ENCODE measurements at places on chromosomes 3 and 15.
A peak's percentile ranks its signal among the peaks of the same experiment; 100 is the strongest.

- H3K27ac ChIP-seq = no peak overlapping the region
- peaks cover 4% of the 10 kb centered on the region for H3K27me3 ChIP-seq
- DNase-seq = no peak
- no peaks in the 10 kb centered on the region for H3K36me3 ChIP-seq
Measured at GRCh38 chr3:66856533-66856932, 141.6 kb upstream of the KBTBD8 start.

GRCh38 chr3:192858849-192859585, 58.6 kb downstream of the MB21D2 start:
- H3K4me3 ChIP-seq = no peak overlapping the region
- H3K36me3 ChIP-seq = peaks cover 8% of the 10 kb centered on the region
- no peaks in the 10 kb centered on the region for H3K27me3 ChIP-seq
- peaks cover 35% of the 10 kb centered on the region for H3K4me1 ChIP-seq
- no peak for DNase-seq

DNA sequence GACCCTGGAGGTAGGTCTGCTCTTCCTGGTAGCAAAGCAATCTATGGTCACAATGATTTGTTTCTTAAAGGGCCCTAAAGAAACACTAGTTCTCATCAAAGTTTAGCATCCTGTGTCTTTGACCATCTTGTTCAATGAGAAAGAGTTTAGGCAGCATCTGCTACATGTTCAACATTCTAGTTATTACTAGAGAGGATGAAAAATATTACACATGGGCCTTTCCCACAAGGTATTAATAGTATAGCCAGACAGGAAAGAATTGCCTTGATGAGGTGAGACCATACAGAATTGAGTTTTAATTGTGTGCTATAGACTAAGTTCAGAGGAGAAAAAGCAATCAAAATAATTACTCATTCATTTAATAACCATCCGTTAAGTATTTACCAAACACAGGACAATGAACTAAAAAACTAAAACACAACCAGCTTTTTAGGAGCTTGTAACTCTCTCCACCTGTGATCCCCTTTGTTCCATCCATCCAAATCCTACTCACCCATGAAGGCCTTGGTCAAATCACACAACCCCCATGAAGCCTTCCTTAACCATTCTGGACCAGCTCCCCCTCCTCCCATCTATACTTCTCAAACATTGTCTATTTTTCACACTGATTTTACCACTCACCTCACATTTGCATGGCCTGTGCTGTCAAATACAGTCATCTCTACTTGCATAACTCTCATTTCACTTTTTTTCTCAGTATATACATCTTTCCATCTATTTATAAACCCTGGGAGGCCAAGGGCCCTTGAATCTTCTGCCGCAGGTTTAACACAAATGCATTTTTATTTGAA, 122.9 kb downstream of the RORA start:
- H3K27ac ChIP-seq = no peak overlapping the region
- DNase-seq = no peak
- H3K27me3 ChIP-seq = peaks cover 15% of the 10 kb centered on the region
- H3K4me1 ChIP-seq = no peaks in the 10 kb centered on the region

DNA sequence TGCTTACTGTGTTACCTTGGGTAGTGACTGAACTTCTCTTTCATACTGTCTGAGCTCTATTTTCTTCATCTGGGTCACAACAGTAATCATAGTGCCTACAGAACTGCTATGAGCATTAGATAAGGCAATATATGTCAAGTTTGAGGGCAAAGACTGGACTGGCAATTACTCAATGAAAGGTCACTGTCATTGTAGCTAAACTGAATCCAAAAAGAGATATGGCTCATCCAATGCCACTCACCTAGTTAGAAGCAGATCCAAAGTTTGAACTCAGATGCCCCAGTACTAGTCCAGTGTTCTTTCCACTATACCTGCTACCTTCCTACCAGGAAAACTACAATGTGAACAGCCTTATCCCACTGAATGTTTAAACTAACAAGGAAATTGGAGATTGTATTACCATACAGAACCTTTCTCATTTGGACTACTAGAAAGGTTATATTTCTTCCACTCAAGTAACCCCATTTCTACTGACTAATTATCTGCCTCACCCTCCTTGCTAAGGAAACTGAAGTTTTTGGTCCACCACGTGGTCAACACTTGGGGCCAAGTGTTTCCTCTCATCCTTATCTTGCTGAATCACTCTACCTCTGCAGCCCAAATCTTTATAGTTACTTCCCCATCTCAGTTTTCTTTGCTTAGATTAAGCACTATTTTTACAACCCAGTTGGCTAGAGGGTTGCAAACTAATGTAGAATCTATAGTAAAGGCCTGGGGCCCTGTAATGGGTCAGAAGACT, 202.3 kb upstream of the LPP start:
- peaks cover 40% of the 10 kb centered on the region for H3K4me1 ChIP-seq
- H3K36me3 ChIP-seq = peaks cover 2% of the 10 kb centered on the region
- no peak overlapping the region for H3K4me3 ChIP-seq
- H3K27ac ChIP-seq = peak overlapping the region; percentile 14

- H3K27ac ChIP-seq = no peak overlapping the region
Measured at GRCh38 chr15:69224383-69224782, 63.9 kb downstream of the GLCE start.

DNA sequence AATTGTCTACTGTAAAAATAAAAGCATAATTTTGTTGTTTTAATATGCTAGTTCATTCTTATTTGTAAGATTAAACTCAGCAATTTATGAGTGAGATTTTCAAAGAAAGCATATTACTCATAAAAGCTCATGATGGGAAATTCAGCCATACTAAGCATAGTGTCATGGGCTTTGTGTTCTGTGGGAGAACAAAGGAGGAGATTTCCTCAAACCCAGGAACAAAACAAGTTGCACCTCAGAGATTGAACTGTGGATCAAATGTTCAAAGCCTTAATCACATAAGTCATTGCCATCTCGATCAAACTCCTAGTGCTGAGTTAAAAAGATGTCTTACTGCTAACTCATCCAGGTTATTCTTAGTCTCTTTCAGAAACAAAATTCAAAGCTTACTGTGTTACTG, 85.6 kb upstream of the PDZRN3 start:
- no peak overlapping the region for H3K4me3 ChIP-seq
- DNase-seq = no peak
- no peaks in the 10 kb centered on the region for H3K4me1 ChIP-seq
- no peak overlapping the region for H3K27ac ChIP-seq
- no peaks in the 10 kb centered on the region for H3K36me3 ChIP-seq

GRCh38 chr3:194466761-194467356, 19.9 kb downstream of the ATP13A3 start:
- peaks cover 15% of the 10 kb centered on the region for H3K4me1 ChIP-seq
- H3K27ac ChIP-seq = no peak overlapping the region
- no peak for DNase-seq

All from activated CD4-positive, alpha-beta T cell treated with anti-CD3 and anti-CD28 coated beads, Interleukin-2, amount 10 ng/mL, durations not matched to agents 24 days and 14 days (primary cell).